Activated CD8-positive, alpha-beta memory T cell treated with anti-CD3 and anti-CD28 coated beads, Interleukin-2, amount 50 U/mL, for 48 hours (primary cell): ENCODE measurements at places on chromosomes 1 and 21.
A peak's percentile ranks its signal among the peaks of the same experiment; 100 is the strongest.

DNA sequence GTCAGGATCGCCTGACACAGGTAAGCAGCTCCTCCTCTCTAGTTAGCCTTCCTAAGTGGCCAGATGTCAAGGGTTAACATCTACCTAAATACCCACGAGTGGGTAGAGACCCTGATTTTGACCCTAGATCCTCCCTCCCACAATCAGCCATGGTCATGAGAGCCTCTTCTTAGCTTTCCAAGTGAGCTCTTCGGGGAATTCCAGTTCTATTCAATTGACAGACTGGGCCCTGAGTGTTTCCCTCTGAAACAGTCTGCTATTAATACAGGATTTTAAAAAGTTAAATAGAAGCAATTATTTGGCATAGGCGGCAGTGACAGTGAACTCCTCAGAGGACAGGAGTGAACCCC lies 28.1 kb downstream of the C2CD2 start:
- no peak for DNase-seq

- no peak for DNase-seq
These were observed 107.6 kb downstream of the CCDC185 start for GRCh38 chr1:223500560-223501425.

- DNase-seq, result no peak
These were observed 187.1 kb upstream of the COA6 start for GRCh38 chr1:234186037-234186688.

DNA sequence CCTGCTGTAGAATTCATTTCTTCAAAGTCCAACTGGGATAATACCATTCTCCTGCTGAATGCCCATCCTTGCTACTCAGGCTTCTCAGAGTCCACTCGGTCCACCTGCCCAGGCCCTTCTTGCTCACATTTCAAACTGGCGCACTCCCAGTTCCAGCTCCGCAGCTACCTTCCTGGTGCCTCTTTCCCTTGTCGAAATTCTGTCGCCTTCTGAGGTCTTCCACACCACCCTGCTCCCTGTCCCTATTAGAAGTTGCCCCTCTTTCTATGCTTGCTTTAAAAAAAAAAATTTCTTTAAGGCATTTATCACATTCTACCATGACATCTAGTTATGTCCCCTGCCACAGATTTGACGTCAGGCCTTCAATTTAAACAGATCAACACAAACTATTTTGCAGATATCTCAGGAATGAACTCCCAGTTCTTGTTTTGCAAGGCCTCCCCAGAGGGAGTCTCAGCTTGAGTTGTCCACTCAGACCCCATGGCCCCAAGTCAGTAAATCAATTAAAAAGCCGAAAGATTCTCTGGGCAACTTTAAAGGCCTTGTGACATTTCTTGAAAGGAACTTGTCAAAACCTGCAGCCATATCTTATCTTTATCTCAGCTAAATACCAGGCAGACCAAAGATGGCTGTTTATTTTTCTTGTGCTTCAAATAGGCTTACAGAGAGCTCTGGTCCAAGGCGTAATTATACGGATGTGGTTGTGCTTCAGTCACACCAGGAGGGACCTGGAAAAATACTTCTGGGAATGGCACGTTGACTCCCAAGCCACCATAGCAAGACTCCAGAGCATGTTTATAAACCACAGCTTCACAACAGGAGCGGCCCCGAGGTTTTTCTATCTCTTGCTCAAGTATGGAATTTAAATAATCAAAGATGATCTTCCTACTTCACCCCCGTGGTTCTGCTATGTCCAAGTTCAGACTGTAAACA lies 2.2 kb downstream of the FAM89A start:
- no peak for DNase-seq

GRCh38 chr1:204104331-204105130 lies 31.6 kb downstream of the SOX13 start:
- DNase-seq, result peak; percentile 67

DNA sequence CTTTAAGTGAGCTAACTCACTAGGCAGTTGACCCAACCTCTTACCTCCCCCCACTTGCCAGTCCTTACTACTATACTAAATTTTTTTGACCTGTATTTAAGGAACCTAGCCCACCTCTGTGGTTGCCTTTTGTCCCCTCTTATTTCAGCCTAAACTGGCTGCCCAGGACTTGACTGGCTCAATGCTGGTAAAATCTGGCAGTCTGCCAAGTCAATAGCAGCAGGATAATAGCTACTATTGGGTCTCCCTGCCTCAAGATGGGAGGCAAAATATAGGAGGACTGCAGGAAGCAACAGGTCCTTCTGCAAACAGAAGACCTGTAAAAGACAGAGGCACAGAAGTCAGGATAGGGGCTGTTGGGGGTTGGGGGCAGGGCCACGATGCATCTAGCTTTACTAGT lies 144.2 kb upstream of the POGK start:
- DNase-seq, result no peak

GRCh38 chr1:115718011-115718754 lies 50.3 kb downstream of the CASQ2 start:
- no peak for DNase-seq

- no peak for DNase-seq
These were observed 48.9 kb downstream of the MEF2D start for GRCh38 chr1:156451505-156452160.

DNA sequence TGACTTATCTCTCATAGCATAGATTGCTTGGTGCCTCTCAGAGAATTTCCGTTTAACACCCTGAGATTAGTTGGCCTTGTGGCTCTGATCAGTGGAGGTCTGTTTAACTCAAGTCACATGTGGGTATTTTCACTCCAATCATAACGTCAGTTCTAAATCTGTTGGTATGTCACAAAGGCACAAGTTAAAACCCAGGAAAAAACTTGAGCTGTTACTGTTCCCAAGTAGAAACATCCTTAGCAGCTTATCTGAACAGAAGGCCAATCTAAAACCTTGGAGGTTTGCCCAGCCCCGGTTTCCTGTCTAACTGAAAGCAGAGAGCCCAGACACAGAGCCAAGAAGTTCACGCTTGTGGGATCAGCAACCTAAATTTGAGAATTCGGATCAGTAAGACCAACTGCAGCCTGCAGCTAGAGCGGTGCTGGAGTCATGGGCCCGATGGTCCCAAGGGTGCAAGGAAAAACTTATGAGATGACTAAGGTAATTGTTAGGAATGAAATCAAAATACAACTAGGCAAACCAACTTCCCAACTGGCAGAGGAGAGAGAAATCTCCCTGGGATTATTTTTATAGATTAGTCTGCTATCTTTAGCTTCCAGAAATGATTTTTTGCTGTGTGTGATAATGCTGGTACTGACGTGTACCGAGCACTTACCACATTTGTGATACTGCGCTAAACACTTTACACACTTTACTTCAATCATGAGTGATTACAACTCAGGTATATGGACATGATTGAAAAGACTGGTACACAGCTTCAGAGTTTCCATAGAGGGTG lies 90.2 kb upstream of the C1orf21 start:
- DNase-seq, result no peak

DNA sequence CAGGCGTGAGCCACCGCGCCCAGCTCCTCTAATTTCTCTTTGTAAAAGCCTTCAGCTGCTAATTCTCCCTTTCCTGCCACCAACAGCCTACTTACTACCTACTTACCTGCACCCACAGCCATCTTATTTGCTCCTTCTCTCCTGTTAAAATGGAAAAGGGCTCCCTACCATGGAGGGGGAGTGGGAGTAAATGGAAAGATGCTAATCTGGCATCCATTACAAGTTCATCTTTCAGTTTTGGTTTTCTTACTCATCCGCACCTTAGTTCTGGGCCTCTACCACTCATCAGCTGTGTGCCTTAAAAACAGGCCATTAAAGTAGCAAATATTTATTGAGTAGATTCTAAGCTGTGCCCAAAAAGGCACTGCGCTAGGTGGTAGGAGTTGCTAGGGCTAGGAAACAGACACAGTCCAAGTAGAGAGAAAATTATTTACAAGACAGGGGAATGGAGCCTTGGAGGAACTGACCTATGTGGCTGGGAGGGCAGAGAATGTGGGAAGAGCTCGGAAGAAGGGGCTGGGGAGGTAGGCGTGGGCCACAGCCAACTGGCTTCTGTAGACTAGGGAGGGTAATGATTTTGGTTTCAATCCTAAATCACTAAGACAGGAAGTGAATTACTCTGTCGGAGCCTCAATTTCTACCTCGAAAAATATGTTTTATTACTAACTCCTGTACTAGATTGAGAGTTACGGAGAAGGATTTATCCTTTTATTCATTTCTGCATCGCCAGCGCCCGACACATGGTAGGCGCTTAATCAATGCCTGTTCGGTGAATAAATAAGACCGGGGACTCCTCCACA lies 685 bp upstream of the DDI2 start:
- peak; percentile 57 for DNase-seq

DNA sequence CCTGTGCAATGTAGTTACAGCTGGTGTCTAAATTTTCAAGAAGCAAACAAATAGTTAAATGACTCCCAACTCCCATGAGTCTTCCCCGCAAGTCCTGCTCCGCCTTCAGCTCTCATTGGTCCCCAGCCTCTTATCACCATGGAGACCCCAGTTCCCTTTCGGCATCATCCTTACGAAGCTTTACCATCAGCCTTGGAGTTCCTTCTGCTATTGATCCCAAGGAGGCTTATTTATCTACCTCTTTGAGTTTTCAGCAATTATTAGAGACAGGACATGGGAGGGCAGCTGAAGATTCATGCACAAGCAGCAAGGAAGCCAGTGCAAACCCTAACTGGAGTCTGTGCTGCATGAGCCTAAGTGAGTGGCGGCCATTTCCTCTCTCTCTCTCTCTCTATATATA lies 12.3 kb downstream of the KCNA2 start:
- no peak for DNase-seq

DNA sequence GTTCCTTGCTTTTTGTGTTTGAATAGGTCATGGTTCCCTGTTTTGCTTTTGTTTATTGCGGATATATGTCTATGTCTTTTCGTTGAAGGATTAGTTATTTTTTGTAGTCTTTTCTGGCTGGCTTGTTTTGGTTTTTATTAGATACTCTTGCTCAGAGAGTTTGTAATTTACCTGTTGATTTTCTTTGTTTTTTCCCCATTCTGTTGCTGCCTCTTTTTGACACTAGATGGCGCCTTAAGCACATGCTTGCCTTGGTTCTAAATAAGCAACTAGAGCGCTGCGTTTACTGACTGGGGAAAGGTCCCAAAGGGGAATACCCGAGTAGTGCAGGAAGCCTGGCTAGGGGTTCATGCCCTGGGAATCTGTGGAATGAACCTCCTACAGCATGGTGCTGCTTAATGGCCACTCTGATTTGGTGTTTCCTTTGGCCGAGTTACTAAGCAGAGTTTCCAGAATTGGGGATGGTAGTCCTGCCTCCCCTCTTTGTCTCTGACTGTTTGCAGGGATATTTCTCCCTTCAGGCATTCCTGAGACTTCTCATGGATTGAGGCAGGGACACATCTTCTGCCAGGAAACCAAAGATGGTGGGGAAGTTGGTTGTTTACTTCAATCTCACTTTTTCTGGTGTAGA lies 143.2 kb downstream of the PTPRU start:
- DNase-seq, result peak; percentile 47

- no peak for DNase-seq
These were observed 49.8 kb upstream of the SCAF4 start for GRCh38 chr21:31781737-31782136.

- DNase-seq, result no peak
These were observed 10.3 kb upstream of the S100A10 start for GRCh38 chr1:152003846-152004442.

DNA sequence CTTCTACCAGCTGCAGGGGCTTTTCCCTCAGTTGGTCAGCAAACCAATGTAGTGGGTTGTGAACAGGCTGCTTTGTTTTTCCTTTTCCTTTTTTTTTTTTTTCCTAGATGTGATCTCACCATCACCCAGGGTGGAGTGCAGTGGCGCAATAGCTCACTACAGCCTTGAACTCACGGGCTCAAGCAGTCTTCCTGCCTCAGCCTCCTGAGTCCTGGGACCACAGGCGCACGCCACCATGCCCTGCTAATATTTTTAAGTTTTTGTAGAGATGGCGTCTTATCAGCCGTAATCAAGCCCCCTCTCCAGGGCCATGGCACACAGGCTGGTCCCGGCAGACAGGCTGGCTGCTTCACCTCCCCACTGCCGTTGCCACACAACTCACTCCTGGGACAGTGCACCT lies 3.4 kb upstream of the TRIM11 start:
- no peak for DNase-seq

- no peak for DNase-seq
These were observed 13.7 kb upstream of the IGFN1 start for GRCh38 chr1:201176940-201177339.

GRCh38 chr1:27993241-27993640 lies 33.5 kb downstream of the XKR8 start:
- DNase-seq, result no peak

GRCh38 chr1:32491386-32491785 lies 26.5 kb downstream of the ZBTB8B start:
- DNase-seq, result no peak

DNA sequence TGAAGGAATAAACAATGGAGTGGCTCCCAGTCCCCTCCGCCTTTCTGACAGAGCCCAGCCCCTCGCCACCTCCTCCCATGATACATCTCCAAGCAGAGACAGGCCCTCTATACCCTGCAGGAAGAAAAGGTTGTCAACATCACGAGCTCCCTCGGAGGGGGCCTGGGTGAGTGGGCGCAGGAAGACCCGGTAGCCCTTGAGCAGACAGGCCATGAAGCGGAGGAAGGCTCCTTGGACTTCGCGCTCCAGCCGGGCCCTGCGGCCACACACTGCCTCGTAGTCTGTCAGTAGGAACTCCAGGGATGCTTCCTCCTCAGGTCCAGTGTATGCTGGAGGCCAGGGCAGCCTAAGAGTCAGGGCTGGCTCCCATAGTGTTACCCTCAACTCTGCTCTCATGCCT lies 7.0 kb downstream of the DENND4B start:
- DNase-seq, result no peak

GRCh38 chr1:22749503-22749902 lies 38.9 kb downstream of the EPHB2 start:
- DNase-seq, result no peak

- no peak for DNase-seq
These were observed 114.7 kb downstream of the PBX1 start for GRCh38 chr1:164673584-164674214.

GRCh38 chr1:14608308-14608707 lies 9.8 kb downstream of the KAZN start:
- no peak for DNase-seq

GRCh38 chr21:32515874-32516273 lies 69.4 kb downstream of the TCP10L start:
- no peak for DNase-seq
